Immature natural killer cell (primary cell): ENCODE measurements at places on chromosomes 5 and 9. TPM values are rescaled to one million over a fixed set of nuclear protein-coding genes. Genes with fewer than 3 reads are reported as not detected.
A peak's percentile ranks its signal among the peaks of the same experiment; 100 is the strongest.

The THBS4 gene
- not detected for polyA plus RNA-seq

The TEK gene
- not detected for polyA plus RNA-seq

DNA sequence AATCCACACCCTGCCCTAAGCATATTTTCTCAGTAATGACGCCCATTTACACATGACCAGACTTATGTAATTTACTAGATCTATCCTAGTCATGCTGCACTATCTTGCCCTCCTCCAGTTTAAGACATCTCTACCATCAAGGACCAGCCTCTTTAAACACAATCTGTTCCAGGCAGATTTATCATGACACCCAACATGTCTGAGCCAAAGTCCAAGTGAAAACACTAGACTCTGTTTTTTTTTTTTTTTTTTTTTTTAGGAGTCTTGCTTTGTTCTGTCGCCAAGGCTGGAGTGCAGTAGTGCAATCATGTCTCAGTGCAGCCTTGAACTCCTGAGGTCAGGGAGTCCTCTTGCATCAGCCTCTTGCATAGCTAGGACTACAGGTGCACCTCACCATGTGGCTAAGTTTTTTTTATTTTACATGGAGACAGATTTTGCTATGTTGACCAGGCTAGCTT lies 354.6 kb downstream of the ARRDC3 start:
- H3K4me3 ChIP-seq, result no peak overlapping the region
- H3K27ac ChIP-seq, result no peak overlapping the region
- no peaks in the 10 kb centered on the region for H3K4me1 ChIP-seq
- no peak for DNase-seq
- peaks cover 3% of the 10 kb centered on the region for H3K27me3 ChIP-seq
- H3K36me3 ChIP-seq, result no peaks in the 10 kb centered on the region

GRCh38 chr5:1185629-1186350 lies 15.6 kb upstream of the SLC6A19 start:
- no peaks in the 10 kb centered on the region for H3K4me1 ChIP-seq
- H3K27ac ChIP-seq, result no peak overlapping the region
- H3K27me3 ChIP-seq, result peaks cover 3% of the 10 kb centered on the region
- no peaks in the 10 kb centered on the region for H3K36me3 ChIP-seq

- H3K36me3 ChIP-seq, result no peaks in the 10 kb centered on the region
- H3K4me1 ChIP-seq, result no peaks in the 10 kb centered on the region
- H3K27ac ChIP-seq, result no peak within 1 kb of the TSS
Observed at GRCh38 chr9:34710023-34710422, at the start of gene CCL21. Gene CCL21 (minus strand): TSS chr9:34710136. CDS start chr9:34710066, 70 bp downstream.

- H3K4me3 ChIP-seq, result no peak overlapping the region
- H3K27ac ChIP-seq, result no peak overlapping the region
- no peak for DNase-seq
- H3K36me3 ChIP-seq, result no peaks in the 10 kb centered on the region
- peaks cover 18% of the 10 kb centered on the region for H3K27me3 ChIP-seq
- no peaks in the 10 kb centered on the region for H3K4me1 ChIP-seq
Observed at GRCh38 chr9:70641031-70641430, 226.6 kb upstream of the KLF9 start.

DNA sequence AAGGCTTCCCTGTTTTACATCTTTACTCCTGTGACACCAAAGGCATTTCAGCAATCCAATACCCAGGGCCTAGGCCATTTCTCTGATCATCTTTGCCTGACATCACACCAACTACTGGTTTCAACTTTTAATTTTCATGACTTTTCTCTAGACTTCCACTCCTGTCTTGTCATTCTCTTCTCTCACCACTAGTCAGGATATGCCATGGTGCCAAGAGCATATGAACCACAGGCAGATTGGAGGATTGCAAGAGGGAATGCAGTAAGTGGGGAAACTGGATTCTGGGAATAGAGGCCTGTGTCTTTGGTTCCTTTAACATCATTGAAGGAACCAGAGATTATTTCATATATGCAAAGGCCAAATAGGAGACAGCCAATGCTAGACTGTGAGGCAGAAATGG lies 69.3 kb downstream of the ANKRD31 start:
- H3K27me3 ChIP-seq, result no peaks in the 10 kb centered on the region
- no peaks in the 10 kb centered on the region for H3K36me3 ChIP-seq
- H3K4me3 ChIP-seq, result no peak overlapping the region
- H3K4me1 ChIP-seq, result no peaks in the 10 kb centered on the region

- H3K27me3 ChIP-seq, result no peaks in the 10 kb centered on the region
- no peak overlapping the region for H3K4me3 ChIP-seq
- no peak for DNase-seq
- no peak overlapping the region for H3K27ac ChIP-seq
Observed at GRCh38 chr5:124920909-124921666, 174.6 kb upstream of the ZNF608 start.

DNA sequence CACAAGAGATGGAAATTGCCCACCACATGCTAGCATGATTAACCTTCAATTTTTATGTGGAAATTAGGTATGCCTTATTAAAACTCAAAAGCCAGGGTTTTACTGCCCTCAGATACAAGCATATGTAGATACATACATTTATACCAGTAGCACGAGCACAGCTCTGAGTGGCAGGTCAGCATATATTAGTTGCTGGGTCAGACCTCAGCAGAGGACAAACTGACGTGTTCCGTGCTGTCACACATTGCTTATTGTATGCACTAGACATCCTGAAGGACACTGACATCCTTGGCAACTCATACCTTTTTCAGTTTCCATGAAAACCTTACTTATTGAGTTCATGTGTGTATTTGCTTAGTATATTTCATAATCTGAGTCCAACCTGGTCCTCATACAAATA lies 307.7 kb downstream of the TLE1 start:
- no peaks in the 10 kb centered on the region for H3K36me3 ChIP-seq
- peaks cover 2% of the 10 kb centered on the region for H3K4me1 ChIP-seq
- no peak overlapping the region for H3K4me3 ChIP-seq

GRCh38 chr5:113166261-113166660 lies 189.7 kb downstream of the DCP2 start:
- DNase-seq, result no peak
- H3K36me3 ChIP-seq, result no peaks in the 10 kb centered on the region
- no peaks in the 10 kb centered on the region for H3K4me1 ChIP-seq
- H3K27ac ChIP-seq, result no peak overlapping the region
- no peak overlapping the region for H3K4me3 ChIP-seq
- peaks cover 9% of the 10 kb centered on the region for H3K27me3 ChIP-seq

The QRFP gene
- polyA plus RNA-seq, result not detected

DNA sequence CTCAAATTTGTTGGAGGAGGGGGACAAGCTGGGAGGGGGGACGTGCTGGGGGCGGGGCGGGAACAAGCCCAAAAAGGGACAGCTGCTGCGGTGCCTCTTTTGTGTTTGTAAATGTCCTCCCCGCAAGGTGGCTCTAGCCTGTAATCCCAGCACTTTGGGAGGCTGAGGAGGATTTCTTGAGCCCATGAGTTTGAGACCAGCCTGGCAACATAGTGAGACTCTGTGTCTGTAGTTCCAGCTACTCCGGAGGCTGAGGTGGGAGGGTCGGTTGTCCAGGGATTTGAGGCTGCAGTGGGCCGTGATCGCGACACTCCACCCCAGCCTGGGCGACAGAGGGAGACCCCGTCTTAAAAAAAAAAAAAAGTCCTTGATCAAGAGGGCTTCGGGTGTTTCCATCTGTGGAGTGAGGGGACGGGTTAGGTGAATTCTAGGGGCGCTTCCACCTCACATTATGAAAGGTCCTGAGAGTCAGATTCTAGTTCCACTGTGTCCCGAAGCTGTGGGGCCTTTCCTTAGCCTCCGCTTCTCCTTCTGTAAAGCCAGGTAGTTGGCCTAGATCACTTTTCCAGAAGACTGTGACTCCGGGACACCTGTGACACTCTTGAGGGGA lies 779 bp upstream of the CTNNA1 start:
- H3K27ac ChIP-seq, result peak overlapping the region; percentile 83
- no peak for DNase-seq
- H3K27me3 ChIP-seq, result peaks cover 11% of the 10 kb centered on the region
- H3K4me1 ChIP-seq, result peaks cover 16% of the 10 kb centered on the region
- peaks cover 6% of the 10 kb centered on the region for H3K36me3 ChIP-seq

GRCh38 chr9:119537138-119537537 lies 167.9 kb upstream of the BRINP1 start:
- DNase-seq, result no peak
- no peak overlapping the region for H3K27ac ChIP-seq
- H3K36me3 ChIP-seq, result no peaks in the 10 kb centered on the region
- no peaks in the 10 kb centered on the region for H3K27me3 ChIP-seq
- H3K4me3 ChIP-seq, result no peak overlapping the region
- H3K4me1 ChIP-seq, result no peaks in the 10 kb centered on the region

The SAXO1 gene
- not detected for polyA plus RNA-seq

The PDZD2 gene
- polyA plus RNA-seq, result 0.37 TPM

- peaks cover 98% of the 10 kb centered on the region for H3K4me1 ChIP-seq
- peaks cover 5% of the 10 kb centered on the region for H3K27me3 ChIP-seq
- H3K27ac ChIP-seq, result peak overlapping the region; percentile 91
- no peaks in the 10 kb centered on the region for H3K36me3 ChIP-seq
- peak overlapping the region; percentile 21 for H3K4me3 ChIP-seq
- no peak for DNase-seq
Observed at GRCh38 chr5:76522103-76522935, 100.9 kb downstream of the F2RL2 start.

DNA sequence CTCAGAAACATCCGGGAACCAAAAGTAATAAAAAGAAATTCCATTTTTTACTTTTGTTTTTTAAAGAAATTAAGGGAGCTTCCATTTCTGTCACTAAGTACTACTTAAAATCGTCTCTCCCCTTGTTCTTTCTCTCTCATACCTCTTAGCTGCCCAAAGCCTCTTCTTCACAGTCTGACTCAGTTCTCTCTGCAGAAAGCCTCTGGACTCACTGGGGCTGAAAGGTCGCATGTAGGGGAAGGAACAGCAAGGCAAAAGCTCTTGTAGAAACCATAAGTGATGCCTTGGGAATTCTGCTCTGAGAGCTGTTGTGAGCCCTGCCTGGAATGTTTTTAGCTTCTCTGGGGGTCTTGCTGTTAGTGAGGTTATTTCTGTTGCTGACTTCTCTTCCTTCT lies 100.8 kb upstream of the RANBP3L start:
- H3K4me1 ChIP-seq, result no peaks in the 10 kb centered on the region
- H3K27me3 ChIP-seq, result peaks cover 4% of the 10 kb centered on the region
- no peak overlapping the region for H3K27ac ChIP-seq
- no peaks in the 10 kb centered on the region for H3K36me3 ChIP-seq

The GDA gene
- not detected for polyA plus RNA-seq

DNA sequence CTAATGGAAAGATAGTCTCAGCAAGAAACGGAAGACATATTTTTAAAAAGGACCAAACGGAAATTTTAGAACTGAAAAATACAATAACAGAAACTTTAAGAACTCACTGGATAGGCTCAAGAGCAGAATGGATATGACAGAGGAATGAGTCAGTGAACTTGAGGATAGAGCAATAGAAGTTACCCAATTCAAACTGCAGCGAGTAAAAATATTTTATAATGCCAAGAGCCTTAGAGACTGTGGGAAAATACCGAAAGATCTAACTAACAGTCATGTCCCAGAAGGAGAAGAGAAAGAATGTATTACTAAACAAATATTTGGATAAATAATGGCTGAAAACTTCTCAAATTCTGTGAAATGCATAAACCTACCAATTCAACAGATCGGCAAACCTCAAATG lies 40.8 kb downstream of the ADAMTS2 start:
- no peaks in the 10 kb centered on the region for H3K4me1 ChIP-seq
- no peak overlapping the region for H3K27ac ChIP-seq
- H3K36me3 ChIP-seq, result no peaks in the 10 kb centered on the region
- no peak overlapping the region for H3K4me3 ChIP-seq
- peaks cover 3% of the 10 kb centered on the region for H3K27me3 ChIP-seq

The CTNNAL1 gene
- not detected for polyA plus RNA-seq

DNA sequence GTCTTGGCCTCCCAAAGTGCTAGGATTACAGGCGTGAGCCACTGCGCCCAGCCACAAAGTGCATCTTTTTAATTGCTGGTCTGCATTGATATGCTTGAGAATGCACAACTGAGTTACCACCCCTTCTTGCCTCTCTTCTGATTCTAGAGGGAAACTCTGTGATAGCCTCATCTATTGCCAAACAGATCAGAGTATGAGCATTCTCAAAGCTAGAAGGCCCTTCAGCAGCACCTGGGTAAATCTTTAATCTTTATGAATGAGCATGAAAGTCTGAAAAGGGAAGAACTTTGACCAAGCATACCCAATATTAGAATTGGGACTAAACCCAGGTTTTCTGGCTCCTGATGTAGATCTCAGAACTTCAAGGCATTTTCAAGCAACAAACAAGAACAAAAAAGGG lies 298.3 kb upstream of the TNC start:
- H3K27me3 ChIP-seq, result no peaks in the 10 kb centered on the region
- no peaks in the 10 kb centered on the region for H3K4me1 ChIP-seq
- no peak overlapping the region for H3K27ac ChIP-seq
- H3K36me3 ChIP-seq, result no peaks in the 10 kb centered on the region
- H3K4me3 ChIP-seq, result no peak overlapping the region

The IL4 gene
- polyA plus RNA-seq, result not detected

The COL15A1 gene
- polyA plus RNA-seq, result 0.36 TPM
